Retina (tissue), 1 donor: ENCODE measurements at places on chromosomes 12 and 14.

- no peak for DNase-seq
Observed at GRCh38 chr14:59363531-59364226, 101.5 kb downstream of the GPR135 start.

DNA sequence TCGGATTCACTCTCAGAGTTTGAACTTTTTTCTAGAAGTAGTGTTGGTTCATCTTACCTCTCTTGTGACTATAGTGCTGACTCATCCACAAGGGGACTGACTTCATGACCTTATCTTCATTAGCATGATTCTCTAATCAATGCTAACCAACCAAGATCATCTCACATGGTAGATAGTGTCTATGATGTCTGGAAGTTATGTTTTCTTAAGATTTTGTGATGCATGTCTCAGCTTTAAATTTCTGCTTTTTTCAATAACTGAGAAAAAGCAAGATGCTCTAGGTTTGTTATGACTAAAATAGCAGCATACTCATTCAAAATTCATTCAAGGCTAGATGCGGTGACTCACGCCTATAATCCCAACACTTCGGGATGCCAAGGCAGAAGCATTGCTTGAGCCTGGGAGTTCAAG lies 12.3 kb upstream of the SLC35E3 start:
- no peak for DNase-seq

- no peak for DNase-seq
Observed at GRCh38 chr14:32361674-32362073, 32.6 kb downstream of the AKAP6 start.

GRCh38 chr12:89760783-89761182 lies 52.1 kb upstream of the ATP2B1 start:
- no peak for DNase-seq

DNA sequence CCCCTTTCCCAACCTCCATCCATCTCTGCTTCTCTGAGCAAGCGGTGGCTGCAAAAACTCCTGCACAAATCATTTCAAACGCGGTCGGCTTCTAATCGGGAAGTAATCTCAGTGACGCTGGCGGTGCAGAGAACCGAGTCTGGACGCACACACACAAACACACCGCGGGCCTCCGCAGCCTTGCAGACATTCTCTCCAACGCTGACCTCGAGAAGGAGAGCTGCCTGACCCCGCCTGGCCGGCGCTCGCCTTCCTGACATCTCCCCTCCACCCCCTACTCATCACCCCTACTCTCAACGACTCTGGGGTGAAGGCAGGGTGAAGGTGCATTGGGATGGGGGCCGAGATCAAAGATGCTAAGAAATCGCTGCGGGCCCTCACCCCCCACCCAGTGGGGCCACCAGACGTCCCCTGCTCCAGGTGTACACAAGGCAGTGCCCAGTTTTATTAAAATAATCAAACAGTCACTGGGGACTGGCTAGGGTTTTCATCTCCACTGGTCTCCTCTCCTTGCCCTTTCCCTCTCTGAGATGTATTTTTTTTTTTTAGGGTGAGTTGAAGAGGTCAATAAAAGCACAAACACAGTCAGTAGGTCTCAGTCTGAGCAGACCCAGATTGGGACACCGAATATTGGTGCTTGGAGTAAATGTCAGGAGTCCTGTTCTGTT lies 506 bp upstream of the TBX5 start:
- DNase-seq, result peak; percentile 69

DNA sequence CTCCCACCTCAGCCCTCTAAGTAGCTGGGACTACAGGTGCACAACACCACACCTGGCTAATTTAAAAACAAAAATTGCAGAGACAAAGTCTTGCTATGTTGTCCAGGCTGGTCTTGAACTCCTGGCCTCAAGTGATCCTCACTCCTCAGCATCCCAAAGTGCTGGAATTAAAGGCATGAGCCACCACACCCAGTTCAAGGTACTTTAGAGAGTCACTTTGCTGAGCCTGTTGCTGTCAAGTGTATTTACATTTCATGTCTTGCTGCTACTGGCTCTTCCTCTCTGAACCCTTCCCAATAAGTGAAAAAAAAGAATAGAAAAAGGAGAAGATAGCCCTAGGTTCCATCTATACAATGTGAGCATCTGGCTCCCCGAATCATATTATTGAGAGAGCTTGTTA lies 38.4 kb downstream of the SLCO1A2 start:
- DNase-seq, result no peak

- no peak for DNase-seq
Observed at GRCh38 chr12:77893918-77894317, 63.2 kb downstream of the NAV3 start.

GRCh38 chr14:89618811-89619551 lies 201.9 kb upstream of the FOXN3 start:
- peak; percentile 89 for DNase-seq

GRCh38 chr14:55614304-55614703 lies 34.3 kb downstream of the KTN1 start:
- no peak for DNase-seq

DNA sequence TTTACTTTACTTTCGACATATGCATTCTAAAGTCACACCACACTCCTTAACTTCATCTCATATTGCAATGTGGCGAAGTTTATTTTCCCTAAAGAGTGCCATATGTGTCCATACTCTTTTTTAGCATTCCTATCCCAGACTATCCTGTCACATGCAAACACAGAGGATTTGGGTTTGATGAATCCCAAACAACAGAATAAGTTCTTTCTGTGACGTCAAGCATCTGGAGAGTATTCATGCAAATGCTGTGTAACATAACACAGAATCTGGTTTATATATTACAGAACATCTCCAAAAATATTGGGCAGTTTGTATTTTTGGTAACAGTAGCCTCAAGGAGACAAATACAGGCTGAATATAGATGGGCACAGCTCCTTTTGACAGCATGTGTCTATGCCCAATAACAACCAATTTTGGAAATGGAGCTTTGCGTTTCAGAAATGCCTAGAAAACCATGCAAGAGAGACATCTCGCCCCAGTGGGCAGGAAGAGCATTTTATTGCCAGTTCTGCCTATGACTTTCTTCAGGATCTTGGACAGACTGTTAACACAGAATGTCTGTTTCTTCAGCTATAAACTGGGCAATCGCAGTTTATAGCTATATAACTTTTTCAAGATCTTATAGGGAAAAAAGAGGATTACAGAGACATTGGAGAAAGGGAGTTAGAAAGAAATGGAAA lies 190.8 kb downstream of the ADAMTS20 start:
- no peak for DNase-seq

DNA sequence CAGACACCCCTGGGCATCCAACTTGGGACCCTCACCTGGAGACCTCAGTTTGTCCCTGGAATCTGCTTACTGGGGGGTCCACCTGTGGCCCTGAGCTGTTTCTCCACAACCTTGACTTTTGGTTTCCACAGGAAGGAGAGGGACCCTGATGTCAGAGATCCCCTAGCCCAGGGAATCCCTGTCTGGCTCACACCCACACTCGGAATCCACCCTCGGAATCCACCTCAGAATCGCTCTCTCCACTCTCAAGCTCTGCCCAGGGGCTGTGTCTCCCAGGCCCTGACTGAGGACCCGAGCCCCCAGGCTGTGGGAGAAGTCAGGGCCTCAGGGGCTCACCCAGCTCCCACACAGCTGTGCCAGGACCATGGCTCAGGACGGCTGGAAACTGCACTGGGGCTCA lies 17.4 kb downstream of the LTBP2 start:
- no peak for DNase-seq

- DNase-seq, result no peak
Observed at GRCh38 chr12:1540690-1541089, 53.7 kb downstream of the FBXL14 start.

- DNase-seq, result no peak
Observed at GRCh38 chr12:106498056-106498455, 84.7 kb upstream of the RFX4 start.

GRCh38 chr12:18108611-18109010 lies 18.6 kb upstream of the RERGL start:
- no peak for DNase-seq

DNA sequence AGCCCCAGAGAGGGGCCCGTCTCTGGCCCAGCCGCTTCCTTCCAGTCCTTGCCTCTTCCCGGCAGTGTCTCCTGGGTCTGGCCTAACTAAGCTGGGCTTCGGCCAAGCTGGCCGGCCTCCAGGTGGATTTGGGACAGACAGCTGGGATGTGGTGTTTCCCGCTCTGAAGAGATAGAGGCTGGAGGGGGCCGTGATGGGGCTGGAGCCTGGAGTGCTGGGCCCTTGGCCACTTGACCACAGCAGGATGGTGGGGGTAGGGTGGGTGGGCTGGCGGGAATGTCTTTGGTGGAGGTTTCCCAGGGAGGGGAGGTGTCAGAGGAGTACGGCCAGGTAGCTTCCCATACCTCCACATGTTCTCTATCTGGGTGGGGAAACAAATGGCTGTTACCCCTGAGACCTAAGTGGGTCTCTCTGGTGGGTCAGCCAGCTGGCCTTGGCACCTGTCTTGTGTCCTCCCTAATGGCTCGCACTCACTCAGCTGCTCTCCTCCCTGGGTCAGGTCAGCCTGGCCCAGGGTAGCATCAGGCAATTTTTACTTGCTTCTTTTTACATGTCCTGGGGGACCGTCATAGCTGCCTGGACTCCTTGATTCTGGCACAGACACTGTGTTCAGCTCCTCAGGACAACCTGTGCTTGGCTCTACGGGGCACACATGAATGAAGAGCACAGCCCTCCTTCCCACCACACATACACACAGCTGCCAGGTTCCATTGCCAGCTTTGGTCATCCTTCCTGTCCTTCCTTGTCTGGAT lies 19.8 kb upstream of the PGF start:
- DNase-seq, result no peak

- no peak for DNase-seq
Observed at GRCh38 chr12:114815026-114815795, 131.2 kb upstream of the TBX3 start.
